ENCODE measurements at places on chromosomes 7 and 10.

GRCh38 chr10:106910666-106911065 lies 253.8 kb downstream of the SORCS1 start:
- DNase-seq = no peak

- no peak for DNase-seq
Measured at GRCh38 chr7:25669281-25669781, 441.0 kb upstream of the NPVF start.

GRCh38 chr10:120515741-120516140 lies 58.7 kb downstream of the PLPP4 start:
- no peak for DNase-seq

DNA sequence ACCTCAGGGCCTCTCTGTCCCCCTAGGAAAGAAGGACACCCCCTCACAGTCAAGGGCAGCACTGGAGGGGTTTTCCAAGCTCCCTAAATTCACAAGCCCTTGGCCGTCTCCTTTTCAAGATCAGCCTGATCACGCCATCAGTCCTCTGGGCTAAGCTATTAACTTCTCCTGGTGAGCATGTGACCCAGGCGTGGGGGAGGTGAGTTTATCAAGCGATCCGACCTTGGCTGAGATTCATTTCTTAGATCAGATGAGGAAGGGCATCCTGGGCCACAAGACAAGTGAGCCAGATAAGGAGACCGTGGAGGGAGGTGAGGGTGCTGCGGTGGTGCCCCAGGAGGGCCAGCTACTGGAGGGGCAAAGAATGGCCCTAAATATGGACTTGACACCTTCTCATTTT lies 19.2 kb upstream of the EN2 start:
- no peak for DNase-seq

DNA sequence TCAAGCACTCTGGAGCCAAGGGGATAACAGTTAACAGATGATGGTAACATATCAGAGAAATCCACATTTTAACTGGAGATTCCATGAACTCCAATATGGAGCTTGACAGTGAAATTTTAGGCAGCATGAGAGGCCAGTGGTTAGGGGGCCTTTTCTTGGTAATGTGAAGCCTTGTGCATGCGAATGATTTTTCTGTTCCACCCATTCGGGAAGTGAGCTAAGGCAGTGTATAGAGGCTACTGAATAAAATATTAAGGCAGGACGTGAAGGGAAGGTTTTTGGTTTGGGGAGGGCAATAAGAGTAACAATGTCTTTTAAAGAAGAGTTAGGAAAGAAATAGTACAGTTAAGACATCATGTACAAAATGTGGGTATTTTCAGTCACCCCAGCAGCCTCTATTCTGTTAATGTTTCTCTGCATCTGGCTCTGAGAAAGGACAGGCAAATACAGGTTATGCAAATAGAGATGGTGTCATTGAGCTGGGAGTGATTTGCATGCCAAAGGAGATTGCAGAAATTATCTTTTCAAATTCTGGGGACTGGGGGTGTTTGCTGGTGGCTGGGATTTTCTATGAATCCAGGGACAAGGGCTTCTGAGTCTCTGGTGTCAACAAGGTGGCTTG lies 6.8 kb upstream of the TAS2R60 start:
- no peak for DNase-seq

GRCh38 chr7:20796500-20796899 lies 9.8 kb upstream of the SP8 start:
- no peak for DNase-seq

- DNase-seq = no peak
Measured at GRCh38 chr10:70256463-70256862, 23.2 kb upstream of the PPA1 start.

GRCh38 chr7:128004623-128005022 lies 26.6 kb downstream of the LRRC4 start:
- DNase-seq = no peak

- no peak for DNase-seq
Measured at GRCh38 chr7:157347217-157347904, 10.6 kb downstream of the DNAJB6 start.

DNA sequence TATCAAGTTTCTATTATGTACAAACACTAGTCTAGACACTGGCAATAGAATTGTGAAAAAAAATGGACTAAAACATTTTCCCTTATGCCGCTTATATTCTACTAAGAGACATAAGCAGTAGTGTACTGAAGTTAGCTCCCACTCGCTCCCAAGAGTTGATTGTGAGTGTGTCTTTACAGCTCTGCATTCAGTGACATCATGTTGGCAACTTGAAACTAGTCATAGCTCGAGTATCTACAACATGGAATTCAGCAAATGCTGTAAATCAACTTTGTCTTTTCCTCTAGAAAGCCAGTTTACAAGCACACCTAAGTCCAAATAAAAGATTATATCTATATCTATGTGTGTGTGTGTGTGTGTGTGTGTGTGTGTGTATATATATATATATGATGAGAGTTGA lies 58.8 kb upstream of the MAGI2 start:
- DNase-seq = no peak

GRCh38 chr10:6532321-6532720 lies 47.8 kb downstream of the PRKCQ start:
- no peak for DNase-seq

DNA sequence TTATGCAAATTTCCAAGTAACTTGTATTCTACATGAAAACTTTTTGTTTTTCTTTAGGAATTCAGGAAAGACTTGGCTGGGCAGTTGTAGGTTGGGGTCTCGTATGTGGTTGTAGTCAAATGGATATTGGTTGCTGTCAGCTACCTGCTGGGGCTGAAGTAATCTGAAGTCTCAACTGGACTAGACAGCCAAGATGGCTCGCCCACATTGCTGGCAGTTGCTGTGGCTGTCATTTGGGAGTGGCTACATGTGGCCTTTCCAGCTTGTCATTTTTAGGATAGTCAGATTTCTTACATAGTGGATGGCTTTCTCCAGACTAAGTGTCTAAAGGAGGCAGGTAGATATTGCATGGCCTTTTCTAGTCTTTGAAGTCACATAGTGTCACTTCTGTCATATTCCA lies 32.6 kb downstream of the EXOC6 start:
- no peak for DNase-seq

GRCh38 chr10:12501841-12502525 lies 152.6 kb downstream of the CAMK1D start:
- DNase-seq = no peak

DNA sequence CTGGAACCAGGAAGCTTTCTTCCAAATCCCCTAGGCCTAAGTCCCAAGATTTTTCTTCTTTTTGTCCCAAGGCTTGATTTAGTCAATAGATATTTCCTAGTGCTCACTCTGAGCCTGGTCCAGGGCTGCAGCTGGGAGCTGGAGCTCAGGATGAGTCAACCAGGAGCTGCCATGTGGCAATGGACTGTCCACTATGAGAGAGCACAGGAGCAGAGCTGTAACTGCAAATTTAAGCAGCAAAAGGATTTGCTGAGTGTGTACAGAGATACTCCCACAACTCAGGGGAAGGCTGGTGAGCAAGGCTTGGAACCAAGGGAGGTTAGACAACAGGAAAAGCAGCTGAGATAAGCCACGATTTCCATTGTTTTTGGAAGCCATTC lies 92.1 kb upstream of the CXCL12 start:
- no peak for DNase-seq

DNA sequence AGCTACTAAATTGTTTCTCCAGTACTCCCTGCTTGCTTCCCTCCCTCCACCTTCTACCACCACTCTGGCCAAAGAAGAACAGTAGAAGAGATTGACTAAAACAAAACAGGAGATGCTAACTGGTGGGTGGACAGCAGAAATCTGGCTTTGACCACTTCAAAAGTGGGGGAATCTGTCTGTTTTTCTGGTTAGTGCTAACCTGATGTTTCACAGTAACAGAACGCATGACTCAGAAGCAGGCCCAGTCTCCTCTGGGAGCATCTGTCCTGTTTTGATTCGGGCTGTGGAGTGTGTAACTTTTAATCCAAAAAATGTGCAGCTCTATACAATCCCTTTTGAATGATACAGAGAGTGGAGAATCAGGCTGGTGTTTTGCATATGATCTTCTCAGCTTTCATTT lies 32.7 kb upstream of the ZNF438 start:
- DNase-seq = peak; percentile 44

DNA sequence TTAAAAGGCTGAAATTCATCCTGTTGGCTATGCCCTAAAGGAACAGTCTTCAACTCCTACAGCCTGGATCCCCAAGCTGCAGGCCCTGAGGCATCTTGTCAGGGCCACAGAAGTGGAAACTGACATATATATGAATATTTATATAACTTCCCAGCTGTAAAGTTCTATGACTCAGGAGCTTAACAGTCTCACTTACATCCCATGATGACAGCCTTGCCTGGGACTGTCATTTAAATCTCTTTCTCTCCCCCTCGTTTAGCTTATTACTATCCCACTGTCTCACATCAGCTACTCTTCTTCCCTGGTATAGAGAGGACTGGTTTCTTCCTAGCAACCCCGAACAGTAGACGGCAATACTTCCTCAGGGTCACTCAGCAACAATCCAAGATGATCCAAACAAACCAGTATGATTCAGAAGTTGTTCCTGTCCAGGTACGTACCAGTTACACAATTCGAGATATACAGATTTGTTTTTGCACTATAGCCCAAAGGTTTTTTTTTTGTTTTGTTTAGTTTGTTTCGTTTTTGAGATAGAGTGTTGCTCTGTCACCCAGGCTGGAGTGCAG lies 22.7 kb downstream of the KIAA1549 start:
- no peak for DNase-seq

DNA sequence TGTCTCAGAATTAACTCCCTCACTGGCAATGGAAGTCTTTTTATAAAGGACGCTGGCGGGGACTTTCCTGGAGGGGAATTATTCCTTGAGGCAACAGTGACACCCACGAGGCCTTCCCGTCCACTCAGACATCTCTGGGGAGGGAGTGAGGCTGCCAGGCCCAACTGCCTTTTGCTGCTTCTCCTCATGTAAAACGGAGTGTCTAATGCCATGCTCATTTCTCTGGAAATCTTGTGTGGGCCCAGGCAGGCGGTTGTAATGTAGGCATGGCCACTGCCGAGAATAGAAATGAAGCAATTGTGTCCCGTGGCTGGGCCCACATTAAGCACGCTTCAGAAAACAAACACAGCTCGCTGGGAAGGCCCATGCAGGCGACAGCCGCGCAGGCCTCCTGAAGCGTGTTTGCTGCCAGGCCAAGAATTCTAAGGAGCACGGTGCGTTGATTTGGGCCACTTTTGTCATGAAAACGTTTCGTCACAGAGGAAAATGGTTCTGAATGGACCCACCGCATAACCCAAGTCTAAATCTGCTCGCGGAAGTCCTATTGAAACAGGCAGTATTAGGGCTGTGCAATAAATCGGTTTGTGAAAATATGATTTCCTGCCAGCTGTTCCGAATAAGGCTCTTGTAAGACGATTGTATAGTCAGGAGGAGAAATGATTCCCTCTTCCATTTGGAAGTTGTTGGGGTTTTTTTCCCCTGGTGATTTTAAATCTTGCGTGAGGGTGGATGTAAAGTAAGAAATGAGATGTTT lies 104.2 kb upstream of the CHST15 start:
- DNase-seq = peak; percentile 91

DNA sequence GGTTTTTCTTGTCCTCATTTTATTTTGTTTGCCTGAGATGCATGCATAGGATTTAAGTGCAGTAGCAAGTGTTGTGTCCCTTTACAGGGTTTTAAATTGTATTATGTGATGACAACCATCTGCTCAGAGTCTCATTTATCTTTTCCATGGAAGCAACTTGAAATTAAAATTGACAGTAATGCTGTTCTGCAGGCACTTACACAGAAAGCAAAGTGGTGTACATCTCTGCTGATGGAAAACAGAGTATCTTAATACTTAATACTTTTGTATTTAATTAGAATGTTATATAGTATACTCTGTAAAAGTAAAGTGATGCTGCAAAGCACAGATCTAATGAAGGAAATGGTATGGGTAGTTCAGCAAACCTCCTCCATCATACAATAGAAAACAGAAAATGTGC lies 482.9 kb downstream of the POM121L12 start:
- DNase-seq = no peak

GRCh38 chr7:92758796-92759431 lies 77.5 kb downstream of the CDK6 start:
- peak; percentile 48 for DNase-seq

GRCh38 chr7:117538053-117538452 lies 58.2 kb downstream of the CFTR start:
- DNase-seq = no peak

DNA sequence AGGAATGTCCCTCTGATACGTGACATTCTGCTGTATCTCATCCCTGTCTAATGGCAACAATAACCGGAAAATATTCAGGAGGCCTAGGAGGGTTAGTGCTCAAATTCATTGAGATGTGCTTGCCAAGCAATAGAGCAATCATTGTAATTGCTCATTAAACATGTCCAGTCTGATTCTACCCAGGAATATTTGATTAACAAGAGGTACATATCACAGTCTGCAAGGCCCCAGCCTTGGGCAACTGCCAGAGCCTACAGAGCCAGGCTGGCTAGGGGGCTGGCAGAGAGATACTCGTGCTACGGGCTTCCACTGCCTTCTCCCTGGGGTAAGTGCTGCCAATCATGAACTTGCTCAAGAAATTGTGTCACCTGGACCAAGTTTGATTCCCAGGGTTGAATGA lies 99.1 kb downstream of the ALOX5 start:
- no peak for DNase-seq

DNA sequence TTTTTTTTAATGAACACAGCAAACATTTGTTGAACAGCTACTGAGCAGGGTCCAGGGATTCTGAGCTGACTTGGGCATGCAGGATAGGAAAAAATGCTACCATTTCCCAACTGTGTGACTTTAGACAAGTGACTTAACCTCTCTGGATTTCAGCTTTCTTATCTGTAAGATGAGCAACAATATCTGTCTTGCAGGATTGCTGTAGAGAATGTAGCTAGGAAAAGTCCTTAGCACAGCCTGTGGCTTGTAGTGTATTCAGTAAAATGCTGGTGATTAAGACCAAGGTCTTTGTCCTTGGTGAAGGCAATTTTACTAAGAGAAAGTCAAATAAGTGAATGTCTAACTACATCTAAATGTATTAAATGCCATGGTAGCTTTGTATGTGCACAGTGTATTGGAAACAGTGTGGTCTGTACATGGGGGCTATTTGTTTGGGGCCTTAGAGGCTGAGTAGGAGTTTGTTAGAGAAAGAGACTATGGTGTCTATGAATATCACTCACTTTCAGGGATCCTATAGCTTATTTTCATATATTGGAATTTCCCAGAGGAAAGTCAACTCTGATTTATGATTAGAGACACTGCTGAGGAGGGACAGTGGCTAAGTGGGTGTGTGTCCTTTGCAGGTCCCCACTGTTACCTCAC lies 118.9 kb downstream of the CDH23 start:
- no peak for DNase-seq

All from eye (tissue), 1 donor.